ENCODE measurements at places on chromosomes 13 and 19.

DNA sequence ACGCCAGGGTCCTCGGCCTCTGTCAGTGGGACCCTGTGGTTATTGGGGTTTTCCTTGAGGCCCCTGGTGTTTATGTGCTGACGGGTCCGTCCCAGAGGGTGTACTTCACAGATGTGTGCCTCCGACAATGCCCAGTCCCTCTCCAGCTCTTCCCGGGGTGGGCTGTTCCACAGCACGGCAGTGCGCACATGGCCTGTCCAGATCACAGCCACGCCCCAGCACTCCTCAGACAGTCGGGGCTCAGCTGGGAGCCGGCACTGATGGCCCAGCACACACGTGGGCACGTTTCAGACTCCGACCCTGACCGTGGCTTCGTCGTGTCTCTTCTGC lies 16.9 kb upstream of the F7 start:
- no peak for DNase-seq

- no peak for DNase-seq
Measured at GRCh38 chr19:50377051-50377461, 799 bp downstream of the NR1H2 start.

- DNase-seq: no peak
Measured at GRCh38 chr19:17073869-17074633, 1.2 kb downstream of the HAUS8 start.

DNA sequence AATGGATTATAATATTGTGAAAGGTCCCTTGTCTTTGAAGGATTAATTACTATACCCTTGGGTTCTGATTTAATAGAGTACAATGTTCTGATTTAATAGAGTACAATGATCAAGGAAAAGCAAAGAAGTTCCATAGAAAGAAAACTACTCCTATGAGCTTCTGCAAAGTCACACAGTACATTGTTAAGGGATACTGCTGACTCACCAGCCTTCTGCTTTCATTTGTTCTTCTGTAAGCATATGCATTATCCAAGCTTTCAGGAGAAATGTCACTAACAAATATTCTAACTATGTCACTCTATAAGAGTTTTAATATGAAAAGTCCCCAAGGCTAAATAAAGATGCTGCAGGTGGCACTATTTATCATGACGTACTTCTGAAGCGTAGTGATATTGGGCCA lies 396.7 kb downstream of the RFC3 start:
- no peak for DNase-seq

DNA sequence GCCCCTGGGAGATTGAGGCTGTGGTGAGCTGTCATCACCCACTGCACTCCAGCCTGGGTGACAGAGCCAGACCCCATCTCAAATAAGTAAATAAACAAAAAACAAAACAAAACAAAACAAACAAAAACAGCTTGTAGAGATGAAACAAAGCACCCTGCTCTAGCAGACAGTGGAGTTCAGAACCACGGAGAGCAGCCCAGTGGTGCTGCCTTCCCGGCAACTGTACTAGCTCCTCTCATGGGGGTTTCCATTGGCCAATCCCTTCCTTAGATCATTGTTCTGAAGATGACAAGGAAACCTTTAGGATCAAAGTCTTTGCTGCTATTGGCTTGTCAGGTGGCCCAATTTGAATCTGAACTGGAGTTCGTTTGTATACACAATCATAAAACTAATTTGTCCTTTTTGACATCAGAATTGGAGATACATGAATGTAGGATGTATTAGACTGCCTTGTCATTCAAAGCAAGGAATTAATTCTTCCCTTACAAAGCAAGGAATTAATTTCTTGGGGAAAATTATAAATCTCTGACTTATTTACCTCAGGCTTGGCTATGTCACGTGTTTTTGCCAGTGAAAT lies 19.7 kb upstream of the SYCN start:
- no peak for DNase-seq

DNA sequence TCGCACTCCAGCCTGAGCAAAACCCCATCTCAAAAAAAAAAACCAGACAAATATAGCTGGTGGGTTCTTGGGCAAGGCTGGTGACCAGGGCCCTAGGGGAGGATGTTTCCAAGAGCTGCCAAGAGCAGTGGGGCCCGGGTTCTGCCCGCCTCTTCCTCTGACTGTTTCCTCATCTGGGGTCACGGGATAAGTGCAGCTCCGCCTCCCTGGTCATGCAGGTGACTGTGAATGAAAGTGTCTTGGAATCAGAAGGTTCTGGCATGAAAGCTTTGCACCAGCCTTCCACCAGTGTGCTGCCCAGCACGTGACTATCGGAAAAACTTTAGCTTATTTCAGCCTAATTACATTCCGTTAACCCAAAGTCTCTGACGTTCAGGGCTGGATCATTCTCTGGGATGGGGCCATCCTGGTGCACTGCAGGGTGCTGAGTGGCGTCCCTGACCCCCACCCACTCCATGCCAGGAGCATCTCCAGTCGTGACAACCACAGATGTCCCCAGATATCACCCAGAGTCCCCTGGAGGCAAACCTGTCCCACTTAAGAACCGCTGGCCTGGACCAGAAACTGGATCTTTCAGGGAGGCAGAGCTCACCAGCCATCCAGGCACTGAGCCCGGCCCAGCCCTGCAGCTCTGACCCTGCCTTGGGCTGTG lies 85.6 kb downstream of the GNG7 start:
- DNase-seq: no peak

DNA sequence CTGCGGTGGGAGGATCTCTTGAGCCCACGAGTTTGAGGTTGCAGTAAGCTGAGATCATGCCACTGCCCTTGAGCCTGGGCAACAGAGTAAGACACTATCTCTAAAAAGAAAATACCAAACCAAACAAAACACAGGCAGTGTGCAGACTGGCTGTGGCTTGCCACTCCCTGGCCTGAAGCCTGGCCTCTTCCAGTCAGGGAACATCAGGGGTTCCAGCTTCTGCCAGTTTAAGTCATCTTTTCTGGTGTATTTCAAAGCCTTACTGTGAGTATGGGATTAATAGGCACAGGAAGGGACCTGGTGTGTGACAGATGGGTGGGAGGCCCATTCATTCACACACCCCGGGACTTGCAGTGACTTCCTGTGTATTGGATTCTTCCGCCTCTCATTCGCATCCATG lies 27.0 kb upstream of the F2RL3 start:
- no peak for DNase-seq

DNA sequence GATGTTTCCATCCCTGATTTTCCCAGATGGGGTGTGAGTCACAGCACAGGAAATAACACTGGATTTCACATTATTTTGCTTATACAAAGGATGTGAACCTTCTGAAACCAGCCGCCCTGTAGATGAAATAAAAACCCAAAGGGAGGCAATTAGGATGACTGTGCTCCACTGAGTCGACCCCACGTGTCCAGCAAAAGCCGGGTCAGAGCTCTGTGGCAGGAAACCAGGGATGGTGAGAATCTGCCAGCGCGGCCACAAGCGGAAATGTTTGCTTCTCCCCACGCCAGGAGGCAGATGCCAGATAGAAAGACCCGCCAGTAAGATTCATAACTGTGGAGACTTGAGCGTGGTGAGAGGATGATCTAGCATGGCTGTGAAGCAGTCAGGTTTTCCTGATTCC lies 764.4 kb downstream of the LIG4 start:
- no peak for DNase-seq

- DNase-seq: no peak
Measured at GRCh38 chr19:42066075-42066754, 3.8 kb downstream of the GRIK5 start.

DNA sequence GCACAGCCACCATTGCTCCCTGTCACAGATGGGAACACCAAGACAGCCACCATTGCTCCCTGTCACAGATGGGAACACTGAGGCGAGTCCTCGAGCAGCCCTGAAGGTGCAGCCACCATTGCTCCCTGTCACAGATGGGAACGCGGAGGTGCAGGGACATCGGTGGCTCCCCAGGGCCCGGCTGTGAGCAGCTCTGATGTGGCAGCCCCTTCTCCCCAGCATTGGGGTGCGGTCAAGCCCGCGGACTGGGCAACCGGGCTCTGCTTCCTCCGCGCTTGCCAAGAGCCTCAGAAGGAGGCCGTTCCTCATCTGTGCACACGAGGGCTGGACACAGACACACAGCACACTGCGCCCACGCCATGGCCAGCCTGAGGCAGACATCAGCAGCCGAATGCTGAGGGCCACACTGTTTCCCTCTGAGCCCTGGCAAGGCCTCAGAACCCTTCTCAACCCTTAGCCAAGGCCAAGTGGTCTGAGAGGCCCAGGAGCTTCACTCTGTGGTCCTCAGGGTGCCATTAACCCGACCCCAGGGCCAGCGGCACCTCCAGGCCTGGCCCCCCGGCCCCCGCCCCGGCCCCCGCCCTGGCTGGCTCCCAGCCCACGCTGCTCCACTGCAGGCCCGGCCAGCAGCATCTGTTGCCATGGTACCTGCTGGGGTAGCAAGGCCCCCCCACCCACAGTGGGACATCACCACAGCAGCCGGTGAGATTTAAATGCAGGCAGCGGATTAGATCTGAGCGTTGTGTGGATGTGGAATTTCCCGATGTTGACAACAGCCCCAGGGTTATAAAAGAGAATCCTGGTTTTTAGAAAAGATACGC lies 18.4 kb downstream of the C2CD4C start:
- no peak for DNase-seq

GRCh38 chr13:79226250-79226649 lies 179.8 kb downstream of the RBM26 start:
- DNase-seq: no peak

DNA sequence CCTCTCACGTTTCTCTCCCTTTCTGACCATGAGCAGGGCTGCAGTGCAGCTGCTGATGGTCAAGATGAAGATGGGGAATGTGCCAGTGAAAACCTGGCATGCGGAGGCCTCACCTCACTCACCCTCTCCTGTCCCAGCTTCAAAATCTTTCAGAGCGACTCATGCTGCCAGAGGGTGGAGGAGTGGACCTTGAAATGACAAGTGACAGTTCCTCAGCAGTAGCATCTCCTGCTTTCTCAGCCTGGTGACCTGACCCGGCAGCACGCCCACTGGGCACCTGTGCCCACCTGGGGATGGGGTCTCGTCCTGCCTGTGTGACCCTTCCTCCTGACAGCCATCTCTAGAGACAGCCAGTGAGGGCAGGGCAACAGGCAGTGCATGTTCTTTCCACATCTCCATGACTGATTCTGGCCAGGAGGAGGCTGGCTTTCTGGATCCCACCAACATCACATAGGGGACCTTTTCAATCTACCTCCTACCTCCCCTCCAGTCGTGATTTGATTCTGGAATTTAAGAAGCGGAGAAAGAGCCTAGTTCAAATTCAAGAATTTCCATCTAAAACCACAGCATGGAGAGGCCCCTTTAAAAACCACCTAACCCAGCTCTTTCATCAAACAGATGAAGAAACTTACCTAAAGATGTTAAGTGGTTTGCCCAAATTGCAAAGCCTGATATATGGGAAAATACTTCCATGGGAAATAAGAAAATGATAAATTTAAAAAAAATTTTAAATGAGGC lies 45.8 kb downstream of the RFX2 start:
- DNase-seq: no peak

DNA sequence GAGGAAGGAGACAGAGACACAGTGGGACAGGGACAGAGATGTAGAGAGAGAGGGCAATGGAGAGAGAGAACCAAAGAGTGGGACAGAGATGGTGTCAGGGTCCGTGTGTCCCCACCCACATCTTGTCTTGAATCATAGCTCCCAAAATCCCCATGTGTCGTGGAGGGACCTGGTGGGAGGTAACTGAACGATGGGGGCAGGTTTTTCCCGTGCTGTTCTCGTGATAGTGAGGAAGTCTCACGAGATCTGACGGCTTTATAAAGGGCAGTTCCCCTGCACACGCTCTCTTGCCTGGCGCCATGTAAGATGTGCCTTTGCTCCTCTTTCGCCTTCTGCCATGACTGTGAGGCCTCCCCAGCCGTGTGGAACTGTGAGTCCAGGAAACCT lies 7.5 kb upstream of the PLA2G4C start:
- DNase-seq: no peak

- no peak for DNase-seq
Measured at GRCh38 chr19:13069415-13070359, 33.0 kb downstream of the LYL1 start.

- DNase-seq: no peak
Measured at GRCh38 chr13:113643593-113643992, 14.4 kb downstream of the ATP4B start.

DNA sequence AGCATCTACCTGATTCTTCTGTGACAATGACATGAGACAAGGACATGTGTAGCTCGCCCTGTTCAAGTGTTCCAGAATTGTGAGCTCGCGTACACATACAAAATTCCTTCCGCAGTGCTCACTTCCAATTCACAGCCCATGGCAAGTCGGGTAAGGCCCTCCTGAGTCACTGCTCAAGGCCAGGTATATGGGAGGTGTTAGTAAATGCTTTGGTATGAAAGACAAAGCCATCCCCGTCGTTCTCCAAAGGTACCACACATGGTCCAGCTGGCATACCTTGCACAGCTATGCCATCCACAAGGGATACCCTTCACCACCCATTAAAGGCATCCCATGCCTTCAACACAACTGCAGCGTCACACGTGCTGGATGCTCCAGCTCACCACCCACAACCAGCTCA lies 4.4 kb upstream of the ELL start:
- no peak for DNase-seq

- DNase-seq: no peak
Measured at GRCh38 chr13:110254751-110255553, 52.0 kb downstream of the COL4A1 start.

GRCh38 chr13:24511019-24511815 lies 1.4 kb downstream of the PARP4 start:
- DNase-seq: peak; percentile 55

DNA sequence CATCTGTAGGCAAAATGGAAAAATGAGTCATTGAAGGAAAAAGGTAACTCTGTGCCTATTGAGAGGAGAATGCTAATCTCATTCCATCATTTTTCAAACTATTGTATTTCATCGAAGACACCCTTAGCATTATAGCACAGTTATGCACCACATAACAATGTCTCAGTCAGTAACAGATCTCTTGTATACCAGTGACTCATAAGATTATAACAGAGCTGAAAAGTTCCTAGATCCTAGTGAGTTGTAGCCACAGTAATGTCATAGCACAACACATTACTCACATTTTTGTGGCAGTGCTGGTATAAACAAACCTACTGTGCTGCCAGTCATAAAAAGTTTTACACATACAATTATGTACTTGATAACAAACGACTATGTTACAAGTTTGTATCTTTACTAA lies 1077.6 kb downstream of the DIAPH3 start:
- no peak for DNase-seq

DNA sequence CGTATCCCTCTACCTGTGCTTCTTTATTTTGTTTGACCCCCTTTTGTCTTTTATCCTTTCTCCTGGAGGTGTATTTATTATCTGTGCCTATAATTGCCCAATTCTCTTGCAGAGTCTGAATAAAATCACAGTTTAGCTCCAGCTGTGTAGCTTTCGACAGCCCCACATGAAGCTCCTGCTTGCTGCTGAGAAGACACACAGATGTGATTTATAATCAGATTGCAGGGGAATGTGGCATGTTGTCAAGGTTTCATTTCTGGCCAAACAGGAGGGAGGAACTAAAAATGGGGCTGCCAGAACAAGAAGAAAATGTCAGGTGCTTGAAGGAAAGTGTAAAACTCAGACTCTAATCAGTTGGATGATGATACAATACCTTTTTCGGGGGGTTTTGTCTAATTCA lies 22.7 kb downstream of the CCNA1 start:
- DNase-seq: no peak

- no peak for DNase-seq
Measured at GRCh38 chr13:112580912-112581311, 7.0 kb downstream of the TUBGCP3 start.

- DNase-seq: no peak
Measured at GRCh38 chr13:86563308-86563707, 764.1 kb upstream of the SLITRK6 start.
